ENCODE measurements at places on chromosomes 6 and 20. TPM values are rescaled to one million over a fixed set of nuclear protein-coding genes. Genes with fewer than 3 reads are reported as not detected.

DNA sequence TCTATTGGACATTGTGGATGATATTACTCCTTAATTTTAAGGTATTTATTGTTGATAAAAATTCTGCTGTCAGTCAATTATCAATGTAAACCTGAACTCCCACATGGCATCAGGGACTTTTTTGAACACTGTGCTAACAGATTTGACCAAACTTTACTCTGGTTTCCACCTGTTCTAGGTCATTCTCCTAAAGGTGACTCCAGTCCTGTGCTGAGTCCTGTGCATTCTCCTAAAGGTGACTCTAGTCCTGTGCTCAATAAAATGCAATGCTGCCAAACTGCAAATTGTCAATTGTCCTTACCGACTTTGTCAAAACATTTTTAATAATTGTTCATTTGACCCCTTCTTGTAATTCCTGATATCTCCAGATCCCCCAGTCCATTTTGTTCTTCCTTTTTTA is 408.4 kb upstream of the EPHA7 start:
- DNase-seq = no peak

GRCh38 chr6:157066781-157067491 is 256.4 kb downstream of the TMEM242 start:
- no peak for DNase-seq

GRCh38 chr20:11740975-11741374 is 176.7 kb upstream of the BTBD3 start:
- no peak for DNase-seq

The AVP gene
- total RNA-seq = not detected

The RBBP9 gene
- 11.0 TPM for total RNA-seq
